ENCODE measurements at places on chromosomes 7 and 10.

DNA sequence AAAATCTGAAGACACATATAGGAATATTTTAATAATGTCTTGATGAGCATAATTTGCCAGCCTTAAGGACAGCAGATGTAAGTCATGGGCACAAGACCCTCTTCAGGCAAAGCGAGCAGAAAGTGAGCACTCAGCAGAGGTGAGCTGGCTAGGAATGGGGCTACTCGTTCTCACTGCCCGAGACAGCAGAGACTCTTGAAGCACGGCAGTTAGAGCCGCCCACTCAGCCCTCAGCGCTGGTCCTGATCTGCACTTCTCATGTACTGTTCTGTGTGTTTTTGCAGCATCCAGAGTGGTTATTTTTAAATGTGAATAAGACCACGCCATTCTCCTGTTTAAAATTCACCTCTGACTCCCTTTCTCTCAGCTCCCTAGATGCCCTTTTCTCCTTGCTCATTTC, 65.3 kb downstream of the GFRA1 start:
- DNase-seq: no peak

- DNase-seq: no peak
Observed at GRCh38 chr10:28952523-28952922, 275.2 kb downstream of the BAMBI start.

DNA sequence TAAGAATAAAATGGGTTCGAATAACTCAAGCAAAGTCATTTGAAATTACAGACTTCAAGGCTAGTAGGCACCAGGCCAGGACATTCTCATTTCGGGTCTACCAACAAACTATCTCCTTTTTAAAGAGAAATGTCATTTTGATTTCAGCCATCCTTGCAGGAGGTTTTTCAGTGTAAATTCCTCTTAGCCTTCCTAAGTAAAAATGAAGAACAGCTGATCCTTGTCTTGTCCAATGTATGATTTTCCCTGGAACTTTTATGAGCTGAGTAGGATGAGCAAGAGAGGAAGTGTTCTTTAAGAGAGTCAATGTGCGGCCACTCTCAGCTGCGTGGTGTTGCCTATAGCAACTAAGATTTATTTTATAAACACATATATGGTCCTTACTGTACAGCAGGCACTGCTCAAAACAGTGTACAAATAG, 110.1 kb downstream of the PLCE1 start:
- DNase-seq: no peak

DNA sequence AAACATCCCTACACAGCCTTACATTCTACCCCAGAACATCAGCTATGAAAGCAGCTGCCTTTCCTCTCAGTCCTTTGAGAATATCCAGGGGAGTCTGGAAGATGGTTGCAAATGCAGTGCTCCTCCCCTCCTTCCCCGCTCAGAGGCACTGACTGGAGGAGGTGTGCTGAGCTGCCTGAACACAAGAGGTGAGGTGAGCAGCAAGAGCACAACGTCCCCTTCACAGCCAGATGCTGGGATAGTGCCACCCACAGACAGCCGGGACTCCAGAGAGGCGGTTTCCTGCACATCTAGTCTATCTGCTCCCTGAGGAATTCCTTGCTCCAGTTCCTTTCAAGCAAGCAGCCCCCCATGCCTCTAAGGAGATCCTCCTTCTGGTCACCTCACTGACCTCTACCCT, 74.2 kb downstream of the EZH2 start:
- no peak for DNase-seq

GRCh38 chr10:104150139-104150538, 28.2 kb downstream of the SFR1 start:
- no peak for DNase-seq
